ENCODE measurements at places on chromosomes 11 and 22. TPM values are rescaled to one million over a fixed set of nuclear protein-coding genes. Genes with fewer than 3 reads are reported as not detected.

Gene ASCL2
- total RNA-seq, result 7.9 TPM

Gene LMF2
- total RNA-seq, result 94.3 TPM

Gene ETS1
- 30.0 TPM for total RNA-seq

- peak overlapping the region; percentile 28 for H3K4me3 ChIP-seq
- no peaks in the 10 kb centered on the region for H3K4me1 ChIP-seq
- H3K36me3 ChIP-seq, result no peaks in the 10 kb centered on the region
- DNase-seq, result no peak
- peaks cover 21% of the 10 kb centered on the region for H3K27me3 ChIP-seq
- no peak overlapping the region for H3K27ac ChIP-seq
Measured at GRCh38 chr11:27717801-27718229, 17.6 kb upstream of the BDNF start.

DNA sequence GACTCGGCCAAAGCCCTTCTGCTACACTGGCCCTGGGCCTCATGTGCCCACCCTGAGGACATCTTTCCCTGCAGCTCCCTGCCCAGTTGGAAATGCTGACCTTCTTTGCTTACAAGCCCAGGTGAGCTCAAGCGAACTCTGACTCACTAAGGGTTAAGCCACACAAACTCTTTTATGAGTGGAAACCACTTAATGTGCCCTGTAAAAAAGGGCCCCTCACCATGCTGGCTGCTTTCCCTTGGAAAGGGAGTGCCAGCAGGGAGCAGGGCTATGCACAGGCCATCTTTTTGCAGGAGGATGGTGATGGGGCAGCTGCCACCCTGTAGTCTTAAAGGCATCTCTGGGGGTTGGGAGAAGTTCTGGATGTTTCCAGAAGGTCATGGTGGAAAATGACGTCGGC, 18.7 kb downstream of the EHF start:
- no peak overlapping the region for H3K4me3 ChIP-seq
- no peak for DNase-seq
- no peaks in the 10 kb centered on the region for H3K36me3 ChIP-seq
- H3K27me3 ChIP-seq, result no peaks in the 10 kb centered on the region
- H3K27ac ChIP-seq, result peak overlapping the region; percentile 78
- H3K4me1 ChIP-seq, result peaks cover 35% of the 10 kb centered on the region

- H3K27ac ChIP-seq, result no peak overlapping the region
- no peaks in the 10 kb centered on the region for H3K36me3 ChIP-seq
- no peak for DNase-seq
- H3K27me3 ChIP-seq, result no peaks in the 10 kb centered on the region
Measured at GRCh38 chr11:13680501-13681264, 12.2 kb downstream of the FAR1 start.

DNA sequence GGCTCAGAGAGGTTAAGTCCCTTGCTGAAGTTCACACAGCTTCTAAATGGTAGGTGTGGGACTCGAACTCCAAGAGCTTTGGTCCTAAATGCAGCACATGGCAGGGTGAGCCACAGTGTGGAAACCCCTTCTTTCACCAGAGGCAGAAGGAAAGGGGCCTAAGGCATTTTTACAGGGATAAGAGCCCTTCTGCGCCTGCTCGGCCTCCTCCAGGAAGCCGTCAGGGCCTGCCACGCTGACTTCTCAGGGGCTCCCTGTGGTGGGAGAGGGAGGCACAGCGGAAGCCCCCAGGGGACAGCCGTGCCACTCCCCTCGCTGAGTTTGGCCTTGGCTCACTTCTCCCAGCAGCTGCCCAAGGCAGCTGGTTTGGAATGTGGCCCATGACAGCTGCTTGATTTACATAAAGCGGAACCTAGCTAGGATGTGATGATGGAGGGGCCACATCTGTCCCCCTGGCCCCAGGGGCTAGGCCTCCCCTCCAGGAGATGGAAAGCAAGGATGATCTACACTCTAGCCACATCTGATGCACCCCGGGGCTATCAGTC, 35.4 kb downstream of the CD82 start:
- no peaks in the 10 kb centered on the region for H3K36me3 ChIP-seq
- no peak overlapping the region for H3K27ac ChIP-seq
- H3K4me1 ChIP-seq, result peaks cover 3% of the 10 kb centered on the region
- no peak for DNase-seq

DNA sequence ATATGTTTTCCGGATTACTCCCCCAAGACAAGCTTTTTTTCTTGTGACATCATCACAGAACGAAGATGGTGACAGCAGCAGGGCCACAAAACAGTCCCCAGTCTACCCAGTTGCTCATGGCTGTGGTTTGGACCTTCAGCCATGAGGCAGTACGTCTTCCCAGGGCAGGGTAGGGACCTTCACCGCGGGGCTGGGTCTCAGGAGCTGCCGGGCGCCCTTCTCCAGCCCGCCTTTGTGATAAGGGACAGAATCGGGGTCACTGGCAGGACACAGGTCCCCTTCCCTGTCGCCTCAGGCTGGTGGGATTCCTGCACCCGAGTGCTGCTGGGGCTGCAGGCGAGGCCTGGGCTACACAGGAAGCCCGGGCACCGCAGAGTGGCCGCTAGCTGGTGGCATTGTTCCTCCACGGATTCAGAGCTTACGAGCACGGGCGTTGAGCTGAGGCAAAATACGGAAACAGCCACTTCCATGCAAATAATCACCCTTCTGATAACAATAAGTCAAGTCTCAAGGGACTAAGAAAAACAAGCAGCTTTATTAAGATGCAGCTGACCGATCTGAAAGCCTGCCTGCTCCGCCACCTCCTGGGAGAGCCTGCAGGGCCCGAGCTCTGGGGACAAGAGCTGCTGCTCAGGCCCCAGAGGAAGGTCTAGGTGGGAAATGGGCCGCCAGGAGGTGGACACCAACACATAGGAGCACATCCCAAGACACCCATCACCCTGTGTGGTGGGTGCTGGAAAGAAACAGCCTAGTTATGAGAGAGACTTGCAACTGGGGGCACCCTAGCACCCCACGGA, 12.3 kb downstream of the TBX1 start:
- H3K4me3 ChIP-seq, result no peak overlapping the region
- no peaks in the 10 kb centered on the region for H3K27me3 ChIP-seq
- no peaks in the 10 kb centered on the region for H3K4me1 ChIP-seq
- DNase-seq, result no peak
- H3K27ac ChIP-seq, result no peak overlapping the region
- no peaks in the 10 kb centered on the region for H3K36me3 ChIP-seq

- H3K27ac ChIP-seq, result no peak overlapping the region
- H3K27me3 ChIP-seq, result no peaks in the 10 kb centered on the region
- no peaks in the 10 kb centered on the region for H3K4me1 ChIP-seq
- no peak overlapping the region for H3K4me3 ChIP-seq
Measured at GRCh38 chr11:114377612-114378267, 22.6 kb downstream of the C11orf71 start.

- no peaks in the 10 kb centered on the region for H3K27me3 ChIP-seq
- H3K4me3 ChIP-seq, result no peak overlapping the region
- no peak for DNase-seq
- no peaks in the 10 kb centered on the region for H3K4me1 ChIP-seq
- no peak overlapping the region for H3K27ac ChIP-seq
- H3K36me3 ChIP-seq, result no peaks in the 10 kb centered on the region
Measured at GRCh38 chr11:84648471-84648870, 978.7 kb downstream of the DLG2 start.

DNA sequence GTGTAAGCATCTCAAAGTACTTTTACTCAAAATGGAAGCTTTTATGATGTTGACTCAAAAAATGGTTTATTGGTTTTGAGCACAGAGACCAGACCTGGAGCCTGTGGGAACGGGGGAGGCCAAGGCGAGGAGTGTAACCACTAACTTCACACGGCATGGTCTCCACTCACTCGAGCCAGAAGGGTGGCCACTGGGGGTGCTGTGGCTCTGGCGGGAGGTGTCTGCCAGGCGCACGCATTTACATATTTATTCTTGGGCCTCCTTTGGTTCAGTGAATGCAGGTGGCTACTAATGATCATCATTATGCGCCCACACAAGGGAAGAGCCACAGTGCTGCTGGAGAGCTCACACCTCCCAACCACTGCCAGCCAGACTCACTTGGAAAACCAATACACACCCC, 64.6 kb downstream of the FLRT1 start:
- H3K4me1 ChIP-seq, result no peaks in the 10 kb centered on the region
- no peak overlapping the region for H3K27ac ChIP-seq
- no peaks in the 10 kb centered on the region for H3K27me3 ChIP-seq
- DNase-seq, result no peak

GRCh38 chr22:37802310-37803194, 5.2 kb upstream of the GCAT start:
- H3K27ac ChIP-seq, result peak overlapping the region; percentile 82
- H3K27me3 ChIP-seq, result no peaks in the 10 kb centered on the region
- DNase-seq, result no peak
- H3K4me3 ChIP-seq, result peak overlapping the region; percentile 57
- no peaks in the 10 kb centered on the region for H3K36me3 ChIP-seq

GRCh38 chr11:67033661-67034166, 10.8 kb downstream of the SYT12 start:
- DNase-seq, result no peak
- H3K27me3 ChIP-seq, result no peaks in the 10 kb centered on the region
- H3K4me1 ChIP-seq, result no peaks in the 10 kb centered on the region
- H3K4me3 ChIP-seq, result no peak overlapping the region

DNA sequence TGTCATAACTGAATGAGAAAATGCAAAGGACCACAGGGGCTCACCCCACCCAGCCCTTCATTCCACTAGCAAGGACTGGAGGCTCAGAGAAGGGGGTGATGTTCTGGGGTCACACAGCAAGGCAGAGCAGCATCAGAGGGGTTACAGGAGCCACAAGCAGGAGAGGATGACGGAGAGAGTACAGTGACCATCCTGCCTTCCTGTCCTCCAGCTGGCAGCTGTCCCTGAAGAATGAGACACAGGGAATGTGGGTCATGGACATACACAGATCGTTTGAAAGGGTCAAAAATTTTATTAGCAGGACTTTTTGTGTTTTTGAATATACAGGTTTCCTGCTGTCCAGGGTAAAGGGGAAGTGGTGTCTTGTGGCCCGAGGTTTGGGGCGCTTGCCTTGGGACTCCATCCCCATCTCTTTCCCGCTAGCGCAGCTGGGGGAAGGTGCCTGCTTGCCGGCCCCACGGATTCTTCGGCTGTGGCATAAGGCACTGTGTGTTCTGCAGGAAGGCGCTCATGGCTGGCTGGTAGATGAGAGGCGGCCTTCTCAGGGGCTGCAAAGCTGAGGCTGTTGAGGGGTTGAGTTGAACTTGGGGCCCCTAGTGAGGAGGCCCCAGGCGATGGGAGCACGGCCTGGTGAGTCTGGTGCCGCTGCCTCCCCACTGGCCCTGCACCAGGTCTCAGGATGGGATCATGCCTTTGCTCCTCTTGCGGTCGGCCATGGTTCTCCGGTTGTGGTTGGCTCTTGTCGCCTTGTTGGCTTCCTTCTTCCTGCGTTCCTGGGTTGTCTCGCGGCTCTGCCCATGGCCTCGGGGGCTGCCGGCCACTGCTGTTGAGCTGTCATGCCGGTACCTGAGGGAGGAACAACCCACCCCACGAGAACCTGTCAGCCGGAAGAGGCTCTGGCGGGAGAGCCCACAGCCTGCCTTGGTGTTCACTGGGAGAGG, 21.4 kb downstream of the UQCR10 start:
- no peak overlapping the region for H3K4me3 ChIP-seq
- H3K27ac ChIP-seq, result no peak overlapping the region
- H3K36me3 ChIP-seq, result peaks cover 48% of the 10 kb centered on the region
- H3K4me1 ChIP-seq, result peaks cover 8% of the 10 kb centered on the region
- H3K27me3 ChIP-seq, result no peaks in the 10 kb centered on the region

All from prostate gland (tissue), 2 donors.